ENCODE measurements at places on chromosomes 3 and 15.

GRCh38 chr3:147415874-147416273 is 6.7 kb downstream of the ZIC1 start:
- DNase-seq, result no peak

DNA sequence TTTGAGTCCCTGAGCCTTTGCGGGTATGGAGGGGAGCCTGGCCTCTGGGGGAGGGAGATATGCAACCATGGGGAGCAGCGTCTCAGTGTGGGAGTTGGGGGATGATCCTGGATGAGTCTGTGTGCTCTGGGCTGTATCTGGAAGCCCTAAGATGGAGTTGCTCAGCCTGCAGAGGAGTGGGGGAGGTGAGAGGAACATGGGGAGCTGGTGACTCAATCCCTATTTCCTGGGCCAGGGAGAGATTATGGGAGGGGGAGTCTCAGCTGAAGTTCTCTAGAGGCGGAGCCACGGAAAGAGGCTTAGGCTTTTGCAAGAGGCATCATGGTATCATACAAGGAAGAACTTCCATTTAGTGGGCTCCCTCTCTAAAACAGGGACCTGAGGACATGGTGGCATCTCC is 59.5 kb upstream of the TMEM115 start:
- peak; percentile 48 for DNase-seq

GRCh38 chr3:109242187-109242523 is 74.2 kb downstream of the DPPA2 start:
- DNase-seq, result no peak

DNA sequence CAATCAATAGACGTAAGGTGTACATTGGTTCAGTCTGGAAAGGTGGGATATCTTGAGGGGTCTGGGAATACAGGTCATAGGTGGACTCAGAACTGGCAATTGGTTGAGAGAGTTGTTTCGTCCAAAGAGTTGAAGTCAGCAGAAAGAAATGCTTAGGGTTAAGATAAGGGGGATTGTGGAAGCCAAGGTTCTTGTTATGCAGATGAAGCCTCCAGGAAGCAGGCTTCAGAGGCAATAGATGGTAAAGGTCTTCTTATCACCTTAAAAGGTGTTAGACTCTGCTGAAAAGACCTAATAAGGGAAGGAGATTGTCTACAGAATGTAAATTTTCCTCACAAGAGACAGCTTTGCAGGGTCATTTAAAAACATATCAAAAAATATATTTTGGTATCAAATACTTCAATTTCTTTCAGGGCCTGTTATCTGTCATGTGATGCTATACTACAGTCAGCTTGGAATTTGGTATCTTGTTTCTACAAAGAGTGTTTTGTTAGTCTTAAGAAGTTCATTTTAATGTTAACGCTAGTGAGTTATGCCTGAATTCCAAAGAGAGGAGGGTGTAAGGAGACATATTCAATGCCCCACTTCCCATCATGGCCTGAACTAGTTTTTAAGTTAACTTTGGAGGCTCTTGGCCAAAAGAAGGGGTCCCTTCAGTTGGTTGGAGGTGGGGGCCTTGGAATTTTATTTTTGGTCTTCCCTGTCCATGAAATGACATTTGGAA is 378.2 kb upstream of the ROBO2 start:
- DNase-seq, result no peak

- no peak for DNase-seq
These were observed 133.1 kb upstream of the IGSF10 start for GRCh38 chr3:151593928-151594327.

GRCh38 chr15:73225358-73226015 is 143.3 kb downstream of the HCN4 start:
- DNase-seq, result no peak

GRCh38 chr15:36117296-36117787 is 462.1 kb upstream of the CDIN1 start:
- DNase-seq, result no peak

DNA sequence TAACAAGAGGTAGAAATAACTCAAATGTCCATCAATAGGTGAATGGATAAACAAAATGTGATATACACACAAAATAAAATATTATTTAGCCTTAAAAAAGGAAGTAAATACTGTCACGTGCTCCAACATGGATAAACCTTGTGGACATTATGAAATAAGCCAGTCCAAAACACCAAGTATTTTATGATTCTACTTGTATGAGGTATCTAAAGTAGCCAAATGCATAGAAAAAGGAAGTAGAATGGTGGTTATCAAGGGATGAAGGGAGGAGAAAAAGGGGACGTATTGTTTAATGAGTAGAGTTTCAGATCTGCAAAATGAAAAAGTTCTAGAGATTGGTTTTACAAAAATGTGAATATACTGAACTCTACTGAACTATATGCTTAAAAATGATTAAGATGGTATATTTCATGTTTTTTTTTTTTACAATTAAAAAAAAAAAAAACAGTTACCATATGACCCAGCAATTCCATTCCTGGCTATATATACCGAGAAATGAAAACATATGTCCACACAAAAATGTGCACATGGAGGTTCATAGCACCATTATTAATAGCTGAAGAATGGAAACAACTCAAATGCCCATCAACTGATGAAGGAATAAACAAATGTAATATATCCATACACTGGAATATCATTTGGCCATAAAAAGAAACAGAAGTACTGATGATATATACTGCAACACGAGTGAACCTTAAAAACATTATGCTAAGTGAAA is 29.1 kb upstream of the MAP6D1 start:
- no peak for DNase-seq

DNA sequence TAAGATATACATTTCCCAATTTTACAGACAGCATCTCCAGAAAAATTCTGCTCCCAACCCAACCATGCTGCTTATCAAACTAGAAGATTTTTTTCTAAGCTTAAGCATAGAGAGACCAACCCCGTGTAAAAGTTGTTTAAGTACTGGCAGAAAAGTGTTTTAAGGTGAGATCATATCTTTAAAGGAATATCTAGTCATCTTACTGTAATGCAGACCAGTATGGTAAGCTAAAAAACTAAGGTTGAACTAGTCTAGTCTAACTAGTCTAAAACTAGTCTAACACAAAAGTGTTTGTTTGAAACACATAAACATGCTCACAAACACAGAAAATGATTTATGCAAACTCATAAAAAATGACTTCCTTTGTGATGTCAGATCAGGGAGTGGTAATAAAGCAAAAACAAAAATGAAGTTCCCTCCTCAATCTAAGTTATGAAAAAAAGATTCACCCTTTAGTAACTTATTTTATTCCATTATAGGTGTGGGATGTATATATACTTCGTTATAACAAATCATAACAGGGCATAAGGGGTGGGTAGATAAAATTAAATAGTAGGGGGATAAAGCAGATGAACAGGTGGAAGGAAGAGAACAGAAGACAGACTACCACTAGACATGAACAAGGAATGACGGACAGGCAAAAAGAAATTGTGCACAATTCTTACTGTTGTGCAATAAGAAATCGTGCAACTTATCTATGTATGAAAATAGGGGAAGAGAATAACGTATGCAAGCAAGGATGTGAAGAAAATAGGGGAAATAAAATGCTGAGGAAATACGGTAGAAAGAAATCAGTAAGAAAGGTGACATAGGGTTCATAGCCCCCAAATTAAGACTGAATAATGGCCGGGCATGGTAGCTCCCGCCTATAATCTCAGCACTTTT is 10.0 kb downstream of the MYO5A start:
- peak; percentile 67 for DNase-seq

GRCh38 chr15:66071160-66071920 is 182.2 kb downstream of the MEGF11 start:
- DNase-seq, result no peak

- no peak for DNase-seq
These were observed 38.5 kb upstream of the CDAN1 start for GRCh38 chr15:42775416-42775815.

Data from suppressor macrophage treated with lipopolysaccharide for 1 hour (primary cell).